ENCODE measurements at places on chromosomes 12 and 14. TPM values are rescaled to one million over a fixed set of nuclear protein-coding genes. Genes with fewer than 3 reads are reported as not detected.

DNA sequence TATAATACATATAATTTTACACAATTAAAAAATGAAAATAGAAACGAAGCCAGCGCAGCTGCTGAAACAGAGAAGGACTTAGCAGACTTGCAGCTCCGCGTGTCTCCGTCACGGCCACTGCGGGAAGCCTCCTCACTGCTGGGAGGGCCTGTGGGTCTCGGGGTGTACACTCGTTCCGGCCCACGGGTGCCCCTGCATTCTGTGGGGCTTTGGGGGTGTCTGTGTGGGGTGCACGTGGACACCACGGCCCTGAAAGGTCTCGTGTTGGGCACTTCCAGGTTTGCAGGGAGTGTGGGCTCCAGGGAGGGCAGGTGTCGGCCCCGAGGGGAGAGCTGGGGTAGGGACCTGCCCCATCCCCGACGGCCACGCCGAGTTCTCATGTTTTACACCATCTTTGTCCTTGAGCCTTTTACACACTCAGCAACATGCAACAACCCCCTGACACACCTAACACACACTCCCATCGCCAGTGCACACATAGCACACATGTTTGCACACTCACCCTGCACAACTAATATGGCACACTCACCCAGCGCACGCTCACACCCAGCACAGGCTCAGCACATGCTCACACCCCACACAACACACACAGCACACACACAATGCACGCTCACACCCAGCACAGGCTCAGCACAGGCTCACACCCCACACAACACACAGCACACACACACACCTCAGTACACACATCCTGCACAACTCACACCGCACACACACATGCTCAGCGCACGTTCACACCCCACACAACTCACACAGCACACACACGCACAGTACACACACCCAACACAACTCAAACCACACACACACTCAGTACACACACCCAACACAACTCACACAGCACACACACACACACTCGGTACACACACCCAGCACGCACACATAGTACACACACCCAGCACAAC, 36.6 kb downstream of the NOC4L start:
- DNase-seq, result no peak
- H3K36me3 ChIP-seq, result peaks cover 4% of the 10 kb centered on the region
- no peak overlapping the region for H3K4me3 ChIP-seq
- no peak overlapping the region for H3K27ac ChIP-seq
- H3K27me3 ChIP-seq, result peaks cover 19% of the 10 kb centered on the region

DNA sequence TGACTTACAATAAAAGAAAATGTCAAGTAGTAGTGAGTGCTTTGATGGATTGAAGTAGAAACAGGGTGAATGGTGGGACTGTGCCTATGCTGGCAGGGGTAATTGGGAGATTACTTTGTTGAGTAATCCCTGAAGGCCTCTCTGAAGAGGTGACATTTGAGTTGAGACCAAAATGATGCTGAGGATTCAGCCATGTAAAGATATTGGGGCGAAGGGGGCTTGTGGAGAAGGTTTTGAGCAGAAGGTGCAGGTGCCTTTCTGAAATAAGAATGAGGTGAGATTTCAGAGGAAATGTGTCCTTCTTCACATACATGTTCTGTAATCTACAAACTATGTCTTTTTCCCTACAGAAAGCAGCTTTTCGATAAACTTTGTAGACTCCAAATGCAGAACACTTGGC, 8.0 kb downstream of the GNG2 start:
- no peak overlapping the region for H3K4me3 ChIP-seq
- peaks cover 43% of the 10 kb centered on the region for H3K4me1 ChIP-seq
- DNase-seq, result no peak
- H3K36me3 ChIP-seq, result peaks cover 25% of the 10 kb centered on the region

DNA sequence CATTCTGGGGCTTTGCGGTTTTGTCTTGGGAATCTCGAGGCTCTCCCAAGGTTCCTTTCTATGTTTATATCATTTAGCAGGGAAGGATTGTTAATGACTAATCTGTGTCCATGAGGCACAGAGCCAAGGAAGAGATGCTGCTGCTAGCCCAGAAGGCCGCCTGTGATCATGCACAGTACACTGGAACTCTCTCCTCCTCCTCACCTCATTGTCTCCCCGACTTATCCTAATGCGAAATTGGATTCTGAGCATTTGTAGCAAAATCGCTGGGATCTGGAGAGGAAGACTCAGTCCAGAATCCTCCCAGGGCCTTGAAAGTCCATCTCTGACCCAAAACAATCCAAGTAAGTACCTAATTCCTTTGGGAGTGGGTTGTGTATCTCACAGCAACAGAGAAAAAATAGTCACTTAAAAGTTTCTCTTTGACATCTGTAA, at the start of gene NR1H4:
NR1H4 (plus strand) TSS at position 151 of the 435 bp plus-strand sequence. CDS start 19,458 bp downstream, outside the sequence.
- H3K4me1 ChIP-seq, result no peaks in the 10 kb centered on the region
- DNase-seq, result no peak
- H3K27me3 ChIP-seq, result no peaks in the 10 kb centered on the region
- H3K4me3 ChIP-seq, result no peak within 1 kb of the TSS
- no peaks in the 10 kb centered on the region for H3K36me3 ChIP-seq
- no peak within 1 kb of the TSS for H3K27ac ChIP-seq

The SRGAP1 gene
- 0.05 TPM for total RNA-seq

DNA sequence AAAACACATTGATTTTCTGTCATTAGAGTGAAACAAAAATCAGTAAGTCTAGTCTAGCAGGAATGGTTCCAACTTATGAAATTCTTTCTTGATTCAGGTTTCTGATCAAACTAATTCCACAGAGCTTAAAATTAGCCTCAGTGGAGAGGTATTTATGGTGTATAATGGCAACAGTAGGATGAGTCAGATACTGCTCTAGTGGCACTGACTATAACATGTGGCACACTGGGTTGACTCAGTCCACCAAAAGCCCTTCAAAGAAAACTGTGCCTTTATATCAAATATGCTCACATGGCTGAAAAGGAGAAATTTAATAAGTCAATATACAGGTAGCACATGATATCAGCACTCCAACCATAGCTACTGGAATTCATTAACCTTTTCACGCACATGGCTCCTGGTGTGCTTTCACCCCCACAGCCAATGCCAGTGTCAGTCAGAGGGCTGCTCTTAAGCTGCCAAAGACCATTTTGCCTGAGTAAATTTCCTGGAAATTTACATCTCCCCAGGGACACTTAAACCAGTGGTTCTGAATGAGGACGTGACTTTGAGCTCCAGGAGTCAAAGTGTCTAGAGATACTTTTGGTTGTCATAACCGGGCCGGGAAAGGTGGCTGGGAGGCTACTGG, 21.7 kb upstream of the CATSPERB start:
- H3K4me1 ChIP-seq, result no peaks in the 10 kb centered on the region
- no peak for DNase-seq
- no peaks in the 10 kb centered on the region for H3K27me3 ChIP-seq
- no peak overlapping the region for H3K27ac ChIP-seq
- no peak overlapping the region for H3K4me3 ChIP-seq

Data from activated T-helper 1 cell treated with anti-CD3 and anti-CD28 coated beads, Interleukin-12 subunit alpha, Interleukin-12 subunit beta, Interleukin-2, Interleukin-4 antibody, amounts not matched to agents 30 ng/mL and 10 ng/mL and 1 ng/mL, durations not matched to agents 14 hours and 24 hours and 36 hours (primary cell).